ENCODE measurements at places on chromosomes 16 and 17. TPM values are rescaled to one million over a fixed set of nuclear protein-coding genes. Genes with fewer than 3 reads are reported as not detected.

Gene KRT31
- 24.9 TPM for polyA plus RNA-seq

Gene CACNA1H
- 0.06 TPM for polyA plus RNA-seq

Gene TPSD1
- polyA plus RNA-seq: not detected

Gene RNF43
- 16.4 TPM for polyA plus RNA-seq

DNA sequence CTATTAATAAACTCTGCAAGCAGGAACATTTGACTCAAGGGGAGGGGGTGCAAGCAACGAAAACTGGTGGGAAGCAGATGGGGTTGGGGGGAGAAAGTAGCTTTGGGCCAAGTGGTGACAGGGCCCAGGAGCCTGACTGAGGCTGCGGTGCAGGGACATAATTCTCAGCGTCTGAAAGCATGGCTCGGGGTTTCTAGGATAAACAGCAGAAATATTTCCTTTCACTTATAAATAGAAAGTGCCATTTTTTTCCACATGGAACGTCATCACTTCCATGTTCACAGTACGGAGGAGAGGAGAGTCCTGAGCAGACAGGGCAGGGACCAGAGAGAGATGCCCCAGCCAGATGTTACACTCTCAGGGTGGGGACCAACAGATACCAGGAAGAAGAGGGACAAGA, 197.1 kb downstream of the ZFHX3 start:
- no peaks in the 10 kb centered on the region for H3K27me3 ChIP-seq
- peaks cover 9% of the 10 kb centered on the region for H3K4me1 ChIP-seq
- H3K4me3 ChIP-seq: no peak overlapping the region
- DNase-seq: no peak
- no peak overlapping the region for H3K27ac ChIP-seq

DNA sequence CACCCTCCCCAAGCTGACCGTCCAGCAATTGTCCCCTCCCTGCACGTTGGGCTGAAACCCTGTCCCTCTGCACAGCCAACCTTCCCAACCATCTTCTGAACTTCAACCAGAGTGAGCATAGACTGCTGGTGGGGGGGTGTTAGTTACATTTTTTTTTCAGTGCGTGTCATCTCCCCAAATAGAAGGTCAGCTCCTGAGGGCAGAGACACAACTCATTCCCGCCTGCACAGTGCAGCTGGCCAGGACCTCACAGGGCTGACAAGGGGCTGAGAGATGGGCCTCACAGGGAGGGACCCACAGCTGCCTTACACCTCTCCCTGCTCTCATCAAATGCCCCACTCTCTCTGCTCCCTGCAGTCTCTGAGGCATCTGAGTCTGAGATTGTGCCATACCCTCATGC, 8.4 kb downstream of the SRL start:
- no peaks in the 10 kb centered on the region for H3K36me3 ChIP-seq
- H3K4me1 ChIP-seq: no peaks in the 10 kb centered on the region
- no peak overlapping the region for H3K4me3 ChIP-seq
- DNase-seq: no peak
- H3K27me3 ChIP-seq: peaks cover 29% of the 10 kb centered on the region

DNA sequence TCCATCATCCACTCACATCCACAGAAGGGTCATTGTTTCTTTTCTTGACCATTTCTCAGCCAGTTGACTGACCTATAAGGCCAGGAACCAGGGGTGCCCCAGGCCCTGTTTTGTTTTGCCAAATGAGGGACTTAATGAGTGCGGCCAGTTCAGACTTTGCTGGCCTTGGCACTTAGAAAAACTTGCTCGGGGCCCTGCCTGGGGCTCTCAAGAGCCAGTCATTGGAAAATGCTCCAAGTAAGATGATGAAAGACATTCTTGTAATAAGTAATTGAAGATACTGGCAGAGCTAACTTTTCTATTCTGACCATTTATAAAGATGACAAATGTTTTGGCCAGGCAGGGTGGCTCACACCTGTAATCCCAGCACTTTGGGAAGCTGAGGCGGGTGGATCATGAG, 29.0 kb upstream of the CLEC18B start:
- peak overlapping the region; percentile 92 for H3K27ac ChIP-seq
- no peaks in the 10 kb centered on the region for H3K27me3 ChIP-seq
- no peak overlapping the region for H3K4me3 ChIP-seq
- peaks cover 45% of the 10 kb centered on the region for H3K4me1 ChIP-seq
- peaks cover 30% of the 10 kb centered on the region for H3K36me3 ChIP-seq

GRCh38 chr17:3534881-3535252, 22.7 kb downstream of the TRPV3 start:
- no peaks in the 10 kb centered on the region for H3K27me3 ChIP-seq
- H3K27ac ChIP-seq: no peak overlapping the region
- no peak for DNase-seq
- peaks cover 4% of the 10 kb centered on the region for H3K4me1 ChIP-seq
- H3K4me3 ChIP-seq: no peak overlapping the region

DNA sequence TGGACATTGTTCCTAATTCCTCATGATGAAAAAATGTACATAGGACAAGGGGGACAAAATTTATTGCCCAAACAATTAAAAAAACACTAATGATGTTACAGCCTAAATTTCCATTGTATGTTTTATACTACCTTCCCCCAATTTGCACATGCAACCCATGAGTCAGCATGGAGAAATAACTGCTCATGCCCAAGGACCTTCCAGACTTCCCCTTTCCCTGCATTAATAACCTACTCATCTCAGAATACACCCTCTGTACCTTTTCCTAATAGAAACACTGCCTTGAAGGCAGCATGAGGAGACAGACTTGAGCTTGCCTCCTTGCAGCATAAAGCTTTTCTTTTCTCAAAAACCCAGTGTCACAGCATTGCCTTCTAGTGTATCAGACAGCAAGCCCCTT, 2402.8 kb downstream of the TP53TG3F start:
- no peaks in the 10 kb centered on the region for H3K4me1 ChIP-seq
- H3K36me3 ChIP-seq: no peaks in the 10 kb centered on the region
- DNase-seq: no peak

GRCh38 chr16:84348386-84348888, 19.9 kb upstream of the ATP2C2 start:
- no peaks in the 10 kb centered on the region for H3K36me3 ChIP-seq
- H3K27me3 ChIP-seq: peaks cover 17% of the 10 kb centered on the region
- H3K27ac ChIP-seq: no peak overlapping the region
- H3K4me1 ChIP-seq: no peaks in the 10 kb centered on the region
- DNase-seq: no peak

GRCh38 chr16:35910409-35910808, 2451.0 kb downstream of the TP53TG3F start:
- no peaks in the 10 kb centered on the region for H3K36me3 ChIP-seq
- DNase-seq: no peak
- H3K4me1 ChIP-seq: no peaks in the 10 kb centered on the region
- no peak overlapping the region for H3K4me3 ChIP-seq

DNA sequence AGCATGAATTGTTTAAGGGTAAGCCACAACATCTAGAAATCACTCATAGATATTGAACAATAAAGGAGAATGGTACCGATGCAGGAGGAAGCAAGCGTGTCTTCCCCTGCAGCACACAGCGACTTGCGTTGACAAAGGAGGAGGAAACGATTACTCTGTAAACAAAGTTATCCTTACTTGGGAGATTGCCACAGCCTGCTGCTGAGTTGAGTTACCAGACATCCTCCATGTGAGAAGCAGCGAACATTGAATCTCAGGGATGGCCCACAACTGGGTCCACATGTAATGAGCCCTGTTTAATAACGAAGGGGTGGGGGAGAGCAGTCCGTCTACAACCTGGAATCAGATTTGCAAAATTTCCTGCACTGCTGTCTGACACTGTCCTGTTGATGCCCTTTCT, 27.7 kb downstream of the CLUH start:
- no peak overlapping the region for H3K27ac ChIP-seq
- no peak for DNase-seq
- peaks cover 25% of the 10 kb centered on the region for H3K36me3 ChIP-seq
- no peak overlapping the region for H3K4me3 ChIP-seq
- no peaks in the 10 kb centered on the region for H3K27me3 ChIP-seq
- no peaks in the 10 kb centered on the region for H3K4me1 ChIP-seq

- DNase-seq: no peak
- no peak overlapping the region for H3K4me3 ChIP-seq
- no peak overlapping the region for H3K27ac ChIP-seq
- H3K4me1 ChIP-seq: no peaks in the 10 kb centered on the region
Observed at GRCh38 chr17:51636291-51636690, 375.9 kb downstream of the UTP18 start.

DNA sequence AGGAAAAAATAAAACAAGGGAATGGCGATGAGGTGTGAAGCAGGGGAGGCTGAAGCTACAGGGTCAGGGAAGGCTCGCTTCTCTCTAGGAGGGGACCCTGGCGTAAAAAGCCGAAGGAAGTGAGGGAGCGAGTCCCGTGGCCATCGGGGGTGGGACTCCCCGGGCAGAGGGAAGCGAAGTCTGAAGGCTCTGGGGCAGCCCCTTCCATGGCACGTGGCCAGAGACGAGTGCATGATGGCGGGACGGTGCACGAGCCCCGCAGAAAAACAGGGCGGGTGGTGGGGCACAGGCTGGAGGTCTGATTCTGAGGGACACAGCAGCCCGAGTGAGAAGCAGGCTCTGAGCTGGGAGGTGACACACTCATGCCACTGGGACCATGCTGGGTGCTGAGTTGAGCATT, 21.1 kb upstream of the NCBP3 start:
- no peaks in the 10 kb centered on the region for H3K36me3 ChIP-seq
- H3K4me1 ChIP-seq: no peaks in the 10 kb centered on the region
- H3K27ac ChIP-seq: no peak overlapping the region
- DNase-seq: no peak
- no peak overlapping the region for H3K4me3 ChIP-seq
- H3K27me3 ChIP-seq: no peaks in the 10 kb centered on the region

DNA sequence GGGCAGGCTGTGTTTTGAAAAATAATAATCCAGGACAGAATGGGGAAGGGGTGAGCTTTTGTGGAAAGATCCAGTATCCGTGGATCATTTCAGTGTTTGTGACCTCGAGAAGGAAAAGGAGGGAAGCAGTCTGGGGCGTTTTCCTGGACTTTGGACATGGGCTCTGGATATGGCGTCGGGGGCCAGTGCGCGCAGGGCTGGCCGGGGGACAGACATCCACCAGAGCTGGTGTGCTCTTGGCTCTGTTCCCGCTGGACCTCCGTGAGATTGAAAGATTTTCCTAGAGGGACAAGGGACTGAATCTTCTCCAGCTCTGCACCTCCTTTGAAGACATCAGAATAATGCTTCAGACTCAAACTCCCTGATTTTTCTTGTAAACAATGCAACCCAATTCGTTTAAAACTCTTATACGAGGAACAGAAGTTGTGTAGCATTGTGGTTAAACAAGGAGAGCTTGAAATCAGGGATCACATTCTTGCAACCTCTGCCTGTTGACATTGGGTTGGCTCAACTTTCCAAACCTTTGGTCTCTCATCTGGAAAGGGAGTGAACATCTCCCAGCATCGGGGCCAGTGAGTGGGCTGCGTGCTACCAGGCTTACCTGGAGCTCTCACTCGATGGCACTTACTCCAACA, 75.9 kb downstream of the C16orf95 start:
- DNase-seq: no peak
- H3K27ac ChIP-seq: peak overlapping the region; percentile 55
- H3K4me3 ChIP-seq: peak overlapping the region; percentile 31

DNA sequence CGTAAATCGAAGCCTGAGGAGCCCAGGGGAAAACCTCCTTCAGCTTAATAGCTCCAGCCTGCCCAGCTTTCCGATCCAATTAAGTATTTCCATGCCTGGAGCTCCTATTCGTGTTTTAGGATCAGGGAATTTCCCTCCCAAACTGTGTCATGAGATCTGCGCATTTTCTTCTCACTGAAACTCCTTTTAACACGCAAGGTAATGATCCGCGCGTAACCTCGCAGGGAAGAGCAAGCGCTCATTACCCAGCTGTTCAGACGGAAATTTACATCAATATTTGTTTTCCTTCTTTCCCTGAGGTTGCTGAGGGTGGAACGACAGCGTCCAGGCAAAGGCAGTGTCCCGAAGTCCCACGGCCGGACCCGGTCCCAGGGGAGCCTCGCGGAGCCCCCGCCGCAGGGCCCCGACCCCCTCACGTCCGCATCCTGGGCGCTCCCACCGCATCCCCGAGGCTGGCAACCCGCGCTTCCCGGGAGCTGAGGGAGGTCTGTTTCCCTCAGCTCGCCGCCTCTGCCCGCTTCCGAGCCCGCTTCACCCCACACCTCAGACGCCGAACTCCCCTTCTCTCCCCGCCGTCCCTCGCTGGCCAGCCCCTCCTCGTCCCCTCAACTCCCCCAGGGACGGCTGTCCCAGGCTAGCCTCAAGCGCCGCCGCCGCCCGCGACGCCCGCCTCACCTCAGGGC, 415 bp downstream of the ABCA5 start:
- H3K27me3 ChIP-seq: no peaks in the 10 kb centered on the region
- peaks cover 10% of the 10 kb centered on the region for H3K4me1 ChIP-seq
- H3K4me3 ChIP-seq: peak overlapping the region; percentile 67
- no peak for DNase-seq

DNA sequence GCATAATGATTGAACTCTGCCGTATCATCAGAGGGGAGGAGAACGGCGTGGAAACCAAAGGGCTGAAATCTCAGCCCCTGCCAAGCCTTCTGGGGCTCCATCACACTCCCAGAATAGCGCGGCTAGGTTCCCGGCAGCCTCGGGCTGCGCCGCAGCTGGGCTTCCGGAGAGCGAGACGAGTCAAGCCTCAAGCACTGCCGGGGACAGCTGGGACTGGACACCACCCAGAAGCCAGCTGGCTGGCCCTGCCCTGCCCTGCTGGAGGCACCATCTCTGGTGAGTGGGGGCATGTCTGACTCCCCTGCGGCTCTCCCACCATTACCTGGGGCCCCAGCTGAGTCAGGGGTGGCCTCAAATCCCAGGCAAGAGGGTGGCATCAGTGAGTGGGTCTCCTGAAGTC, 7.2 kb upstream of the GPRC5C start:
- no peaks in the 10 kb centered on the region for H3K36me3 ChIP-seq
- no peak overlapping the region for H3K27ac ChIP-seq
- peaks cover 16% of the 10 kb centered on the region for H3K4me1 ChIP-seq
- no peaks in the 10 kb centered on the region for H3K27me3 ChIP-seq
- no peak for DNase-seq

DNA sequence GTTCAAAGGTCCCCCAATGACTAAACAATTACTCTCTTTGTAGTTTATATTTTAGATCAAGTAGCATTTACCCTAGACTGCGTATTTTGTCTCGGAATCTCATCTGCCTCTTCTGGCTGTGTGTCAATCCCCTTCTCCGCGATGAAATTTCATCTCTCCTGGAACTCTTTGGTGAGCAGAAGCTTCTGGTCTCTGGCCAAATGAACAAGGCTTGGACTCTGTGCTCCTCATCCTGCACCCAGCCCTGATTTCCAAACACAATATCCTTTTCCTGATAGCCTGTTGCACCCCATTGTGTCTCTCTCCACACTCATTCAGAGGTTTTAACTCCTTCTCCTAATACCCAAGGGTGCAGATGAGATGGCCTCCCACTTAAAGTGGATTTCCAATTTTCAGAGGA, 609.4 kb upstream of the CDH5 start:
- H3K4me1 ChIP-seq: no peaks in the 10 kb centered on the region
- no peak for DNase-seq
- H3K4me3 ChIP-seq: no peak overlapping the region
- H3K36me3 ChIP-seq: no peaks in the 10 kb centered on the region
- no peak overlapping the region for H3K27ac ChIP-seq

GRCh38 chr16:7167626-7168025, 165.0 kb upstream of the RBFOX1 start:
- DNase-seq: no peak
- H3K36me3 ChIP-seq: no peaks in the 10 kb centered on the region
- H3K27me3 ChIP-seq: no peaks in the 10 kb centered on the region
- H3K27ac ChIP-seq: no peak overlapping the region
- H3K4me1 ChIP-seq: no peaks in the 10 kb centered on the region
